NCI-H446 (cell line): ENCODE measurements at places on chromosomes 3 and 15.

- no peak for DNase-seq
These were observed 152.6 kb upstream of the GBE1 start for GRCh38 chr3:81913886-81914663.

GRCh38 chr3:172614340-172615274, 91.4 kb upstream of the TNFSF10 start:
- DNase-seq = no peak

GRCh38 chr3:105518806-105519418, 152.2 kb downstream of the ALCAM start:
- DNase-seq = peak; percentile 22

DNA sequence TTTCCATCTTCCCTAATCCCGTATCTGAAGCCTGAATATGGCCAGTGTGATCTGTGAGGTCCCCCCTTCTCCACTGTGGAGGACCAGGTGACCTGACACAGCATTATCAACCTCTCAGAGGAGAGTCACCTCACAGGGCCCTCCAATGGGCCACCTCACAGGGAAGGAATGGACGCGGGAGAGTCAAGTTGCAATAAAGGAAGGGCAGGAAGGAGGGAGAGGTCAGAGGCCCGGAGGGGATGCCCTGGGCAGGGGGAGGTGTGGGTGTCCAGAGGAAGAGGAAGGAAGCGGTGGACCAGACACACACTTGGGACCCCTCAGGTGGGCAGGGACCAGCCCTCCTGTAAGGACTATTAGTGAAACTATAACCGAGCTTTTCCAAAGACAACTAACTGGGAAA, 14.6 kb upstream of the LRRC15 start:
- no peak for DNase-seq

DNA sequence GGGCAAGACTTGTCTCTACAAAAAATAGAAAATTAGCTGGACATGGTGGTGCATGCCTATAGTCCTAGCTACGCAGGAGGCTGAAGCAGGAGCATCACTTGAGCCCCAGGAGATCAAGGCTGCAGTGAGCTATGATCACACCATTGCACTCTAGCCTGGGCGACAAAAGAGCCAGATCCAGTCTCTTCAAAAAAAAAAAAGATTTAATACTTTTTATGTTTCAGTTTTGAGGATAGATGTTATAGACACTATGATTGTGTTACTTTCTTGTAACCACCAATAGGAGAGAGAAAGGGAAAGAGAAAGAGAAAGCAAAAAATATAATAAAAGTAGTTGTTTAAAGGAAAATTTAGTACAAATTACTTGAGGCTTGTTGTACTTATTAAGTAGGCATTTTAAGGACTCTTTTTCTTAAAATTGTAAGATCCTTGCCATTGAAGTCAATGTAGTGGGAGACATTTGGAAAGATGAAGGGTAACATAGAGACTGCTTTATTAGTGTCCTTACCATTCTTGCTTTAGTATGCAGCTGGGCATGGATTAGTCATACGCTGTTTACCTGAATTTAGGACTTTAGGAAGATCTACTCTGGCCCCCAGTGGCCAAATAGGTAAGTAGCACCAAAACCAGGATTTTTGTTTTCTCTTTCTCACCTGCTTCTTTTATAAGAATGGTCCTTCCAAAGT, 35.1 kb upstream of the ZDHHC23 start:
- DNase-seq = no peak

- peak; percentile 15 for DNase-seq
These were observed 176.3 kb upstream of the ROPN1 start for GRCh38 chr3:124168271-124168670.

DNA sequence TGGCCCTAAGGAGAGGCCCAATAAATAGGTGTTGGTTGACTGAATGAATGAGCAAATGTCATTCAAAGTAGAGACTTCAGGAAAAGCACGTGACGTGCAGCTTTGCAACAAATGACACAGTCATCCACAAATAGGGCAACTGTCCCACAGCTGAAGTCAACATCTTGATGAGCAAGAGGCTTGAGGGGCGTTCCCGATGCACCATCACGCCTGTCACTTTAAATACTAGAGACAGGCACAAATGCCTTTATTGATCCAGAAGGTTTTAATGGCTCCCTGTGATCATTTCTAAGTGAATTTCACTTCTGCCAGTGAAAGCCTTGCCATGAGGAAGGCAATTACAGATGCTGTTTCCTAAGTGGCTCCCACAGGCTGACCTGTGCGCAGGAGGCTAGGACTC, 43.6 kb downstream of the ABTB1 start:
- DNase-seq = no peak

DNA sequence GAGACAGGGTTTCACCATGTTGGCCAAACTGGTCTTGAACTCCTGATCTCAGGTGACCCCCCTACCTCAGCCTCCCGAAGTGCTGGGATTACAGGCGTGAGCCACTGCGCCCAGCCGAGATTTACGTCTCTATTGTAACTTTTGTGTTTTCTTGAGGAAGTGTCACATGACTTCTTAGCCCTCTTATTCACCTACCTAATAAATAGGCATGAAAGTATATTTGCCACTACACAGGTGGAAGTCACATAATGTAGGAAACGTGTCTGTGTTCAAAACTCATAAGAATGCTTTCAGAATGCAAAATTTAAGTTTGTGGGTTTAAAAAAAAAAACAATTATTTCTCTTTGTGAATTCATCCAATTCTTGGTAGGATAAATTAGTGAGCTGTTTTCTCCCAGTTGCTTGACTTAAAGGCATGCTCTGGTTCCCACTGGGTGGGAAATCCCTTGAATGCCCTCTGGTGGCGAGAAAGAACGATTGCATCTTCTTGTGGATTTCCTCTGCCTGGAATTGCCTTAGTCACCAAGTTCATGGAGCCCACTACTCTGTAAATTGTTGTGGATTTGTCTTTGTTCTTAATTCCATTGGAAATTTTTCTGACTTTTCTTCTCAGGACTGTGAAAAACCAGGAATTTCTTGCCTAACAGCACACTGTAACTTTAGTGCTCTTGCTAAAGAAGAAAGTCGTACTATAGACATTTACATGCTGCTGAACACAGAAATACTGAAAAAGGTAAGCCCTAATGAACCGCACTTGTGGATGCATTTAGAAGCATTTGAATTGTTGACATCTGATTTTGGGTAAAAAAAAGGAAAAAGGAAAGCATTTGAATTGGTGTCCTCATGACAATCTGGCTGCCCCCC, 82.2 kb upstream of the CTDSPL start:
- DNase-seq = peak; percentile 72

DNA sequence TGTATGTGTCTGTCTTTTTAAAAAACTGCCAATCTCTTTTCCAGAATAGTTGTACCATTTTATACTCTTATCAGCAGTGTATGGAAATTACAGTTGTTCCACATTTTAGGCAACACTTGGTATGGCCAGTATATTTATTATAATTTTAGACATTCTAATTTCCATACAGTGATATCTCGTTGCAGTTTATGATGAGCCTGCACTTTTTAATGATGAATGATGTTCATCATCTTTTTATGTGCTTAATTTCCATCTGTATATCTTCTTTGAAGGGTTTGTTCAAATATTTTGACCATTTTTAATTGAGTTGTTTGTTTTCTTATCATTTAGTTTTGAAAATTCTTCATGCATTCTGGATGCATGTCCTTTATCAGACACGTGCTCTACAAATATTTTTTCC, 57.0 kb upstream of the UBE2E2 start:
- no peak for DNase-seq

- no peak for DNase-seq
These were observed 171.3 kb downstream of the ATP10A start for GRCh38 chr15:25691544-25692430.

GRCh38 chr15:83775738-83776137, 121.8 kb downstream of the ADAMTSL3 start:
- DNase-seq = no peak

DNA sequence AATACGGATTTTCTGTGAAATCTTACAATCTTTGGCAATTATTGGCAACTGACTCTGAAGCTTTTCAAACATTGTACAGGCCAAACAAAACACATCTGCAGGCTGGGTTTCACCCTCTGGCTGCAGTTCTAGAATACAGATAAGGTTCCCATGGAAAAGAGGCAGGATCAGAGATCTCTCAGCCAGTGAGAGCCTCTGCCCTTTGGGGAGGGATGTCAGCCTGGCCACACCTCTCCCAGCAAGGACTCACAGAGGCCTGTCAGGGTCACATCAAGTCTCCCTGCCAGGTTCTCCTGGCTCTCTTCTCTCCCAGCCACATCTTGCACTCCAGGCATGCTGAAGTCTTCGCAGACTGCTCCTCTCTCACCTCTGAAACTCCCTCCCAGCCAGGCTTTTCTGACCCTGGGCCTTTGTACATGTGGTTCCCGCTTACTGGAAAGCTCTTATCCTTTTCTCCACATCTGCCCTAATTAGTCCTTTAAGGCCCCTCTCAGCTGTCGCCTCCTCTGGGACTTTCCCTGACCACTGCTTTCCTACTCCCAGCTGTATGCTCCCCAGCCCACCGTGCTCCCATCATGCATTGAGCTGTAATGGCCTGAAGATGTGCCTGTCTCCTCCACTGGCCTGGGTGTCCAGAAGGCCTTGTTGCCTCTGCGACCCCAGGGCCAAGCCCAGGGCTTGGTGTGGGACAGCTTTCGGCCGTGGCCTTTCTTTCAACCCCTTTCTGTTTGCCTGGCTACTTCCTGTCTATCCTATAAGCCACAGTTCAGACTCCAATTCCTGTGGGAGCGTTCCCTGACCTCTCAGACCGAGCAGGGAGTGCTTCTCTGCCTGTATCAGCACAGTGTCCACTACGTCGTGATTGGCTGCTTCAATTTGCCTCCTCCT, 4.3 kb downstream of the RBP1 start:
- DNase-seq = no peak

DNA sequence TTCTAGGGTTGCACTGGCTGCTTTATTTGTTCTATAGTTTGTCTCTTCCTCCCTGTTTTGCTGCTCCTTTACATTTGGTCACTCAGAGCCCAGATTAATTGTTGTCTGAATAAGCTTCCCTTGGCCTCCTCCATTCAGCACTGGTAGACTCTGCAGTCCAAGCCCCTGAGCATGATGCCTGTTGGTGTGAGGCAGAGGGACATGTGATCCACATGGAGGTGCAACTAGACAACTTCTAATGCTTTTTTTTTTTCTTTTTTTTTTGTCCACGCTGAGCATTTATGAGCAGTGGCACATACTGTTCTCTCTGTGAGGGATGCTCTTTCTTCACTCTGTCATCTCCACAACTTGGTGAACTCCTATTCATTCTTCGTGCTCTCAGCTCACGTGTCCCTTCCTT, 167.3 kb upstream of the TBC1D5 start:
- no peak for DNase-seq

DNA sequence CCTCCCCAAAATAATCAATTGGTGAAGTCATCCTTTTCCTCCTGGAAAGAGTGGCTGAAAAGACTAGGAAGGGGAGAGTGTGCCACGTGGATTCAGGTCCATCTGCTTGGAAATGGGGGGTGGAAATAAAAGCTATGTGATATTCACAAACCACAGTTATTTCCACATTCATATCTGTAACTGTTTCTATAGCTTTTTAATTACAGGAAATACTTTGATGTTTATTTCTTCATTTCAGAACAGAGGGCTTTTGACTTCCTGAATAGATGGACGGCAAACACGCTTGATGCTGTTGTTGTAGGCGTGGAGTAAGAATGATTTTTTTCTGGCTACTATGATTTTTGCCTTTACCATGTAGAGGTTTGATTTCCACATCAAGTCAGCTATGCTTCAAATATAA, 10.1 kb downstream of the AADACL2 start:
- DNase-seq = no peak

DNA sequence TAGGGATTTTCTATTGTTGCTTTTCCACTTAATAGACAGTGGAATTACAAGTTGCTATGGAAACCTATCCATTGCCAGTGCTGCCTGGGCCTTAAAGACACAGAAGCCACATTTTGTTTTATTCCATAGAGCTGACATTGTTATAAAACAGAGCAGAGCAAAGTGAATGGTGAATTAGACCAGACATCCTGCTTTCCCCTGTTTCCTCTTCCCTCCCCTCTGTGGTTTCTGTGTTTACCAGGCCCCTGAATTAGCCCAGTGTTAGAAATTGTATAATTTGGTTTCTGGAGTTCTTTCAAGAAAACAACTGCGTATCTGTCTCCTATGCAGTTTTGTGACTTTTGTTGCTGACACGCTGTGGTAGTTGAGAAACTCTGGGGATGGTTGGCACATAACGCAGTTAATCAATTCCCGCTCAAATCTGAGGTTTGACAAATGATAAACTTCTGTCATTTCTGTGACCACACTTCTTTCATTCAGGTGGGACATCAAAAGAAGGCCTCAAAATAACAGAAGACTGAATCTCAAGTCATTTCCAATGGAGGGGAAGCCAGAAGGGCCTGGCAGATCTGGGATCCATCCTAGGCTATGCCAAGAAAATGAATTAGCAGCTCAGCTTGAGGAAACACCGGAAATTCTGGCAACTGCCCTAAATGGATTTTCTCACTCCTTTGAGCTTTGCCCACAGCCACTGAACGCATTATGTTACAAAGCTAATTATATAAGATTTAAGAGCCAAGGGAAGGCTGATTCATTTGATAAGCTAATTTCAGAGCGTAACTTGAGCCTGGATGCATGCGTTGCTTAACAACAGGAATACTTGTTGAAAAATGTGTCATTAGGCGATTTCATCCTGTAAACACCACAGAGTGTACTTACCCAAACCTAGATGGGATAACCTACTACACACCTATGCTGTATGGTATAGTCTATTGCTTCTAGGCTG, 46.9 kb downstream of the NR1D2 start:
- peak; percentile 83 for DNase-seq

- DNase-seq = no peak
These were observed 576.4 kb downstream of the FOXP1 start for GRCh38 chr3:71006810-71007785.

DNA sequence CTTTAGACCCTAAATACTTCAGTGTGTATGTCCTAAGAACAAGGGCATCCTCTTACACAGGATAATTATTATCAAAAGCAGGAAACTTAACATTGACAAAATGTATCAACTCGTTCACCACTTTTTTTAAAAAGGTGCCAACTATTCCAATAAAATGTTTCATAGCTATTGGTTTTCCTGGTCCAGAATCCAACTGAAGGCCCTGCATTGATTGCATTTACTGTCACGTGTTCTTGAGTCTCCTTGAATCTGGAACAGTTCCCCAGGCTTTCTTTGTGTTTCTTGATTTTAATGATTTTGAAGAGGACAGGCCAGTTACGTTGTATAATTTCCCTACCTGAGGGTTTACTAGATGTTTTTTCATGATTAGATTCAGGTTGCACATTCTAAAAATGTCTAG, 94.6 kb upstream of the ARHGEF3 start:
- no peak for DNase-seq

DNA sequence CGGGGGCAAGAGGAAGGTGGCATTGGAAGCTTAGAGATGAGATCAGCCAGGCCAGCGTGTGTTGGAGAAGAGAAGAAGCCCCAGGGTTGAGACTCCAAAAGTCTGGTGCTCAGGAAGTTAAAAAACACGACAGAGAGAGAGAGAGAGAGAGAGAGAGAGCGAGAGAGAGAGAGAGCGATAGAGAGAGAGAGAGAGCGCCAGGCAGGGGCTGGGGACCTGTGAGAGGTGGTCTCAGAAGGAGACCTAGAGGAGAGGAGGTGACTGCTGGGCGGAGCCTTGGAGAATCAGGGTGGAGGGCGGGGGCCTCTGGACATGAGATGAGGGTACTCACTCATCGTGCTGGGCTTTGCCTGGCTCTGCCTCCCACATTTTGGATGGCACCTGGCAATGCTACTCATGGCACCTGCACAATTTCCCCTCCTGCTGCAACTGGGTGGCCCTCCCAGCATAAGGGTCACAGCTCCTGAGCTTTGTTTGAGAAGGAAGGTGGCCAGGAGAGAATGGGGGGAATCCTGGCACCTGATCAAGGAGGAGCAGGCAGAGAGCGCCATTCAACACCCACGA, 51.0 kb downstream of the FBLN2 start:
- no peak for DNase-seq
